B cell (primary cell): ENCODE measurements at places on chromosomes 2 and 18.

GRCh38 chr2:75580156-75580555 lies 19.4 kb upstream of the EVA1A start:
- no peak for DNase-seq
- peaks cover 3% of the 10 kb centered on the region for H3K27me3 ChIP-seq

DNA sequence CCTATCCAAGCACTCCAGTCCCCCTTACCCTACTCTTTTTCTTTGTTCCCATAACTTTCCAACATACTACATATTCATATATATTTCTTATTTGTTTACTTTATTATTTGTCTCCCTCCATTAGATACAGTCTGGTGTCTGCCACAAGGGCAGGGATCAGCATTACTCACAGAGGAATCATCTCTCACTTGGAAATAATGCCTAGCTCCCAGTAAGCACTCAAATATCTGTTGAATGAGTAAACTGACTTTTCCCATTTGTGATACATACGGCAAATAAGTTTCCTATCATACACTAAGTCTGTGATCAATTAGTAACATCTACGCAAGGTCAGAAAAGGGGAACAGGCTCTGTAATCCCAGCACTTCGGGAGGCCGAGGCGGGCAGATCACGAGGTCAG lies 18.7 kb downstream of the C1D start:
- H3K4me3 ChIP-seq = no peak overlapping the region
- peaks cover 7% of the 10 kb centered on the region for H3K36me3 ChIP-seq
- H3K27me3 ChIP-seq = no peaks in the 10 kb centered on the region
- H3K27ac ChIP-seq = no peak overlapping the region

DNA sequence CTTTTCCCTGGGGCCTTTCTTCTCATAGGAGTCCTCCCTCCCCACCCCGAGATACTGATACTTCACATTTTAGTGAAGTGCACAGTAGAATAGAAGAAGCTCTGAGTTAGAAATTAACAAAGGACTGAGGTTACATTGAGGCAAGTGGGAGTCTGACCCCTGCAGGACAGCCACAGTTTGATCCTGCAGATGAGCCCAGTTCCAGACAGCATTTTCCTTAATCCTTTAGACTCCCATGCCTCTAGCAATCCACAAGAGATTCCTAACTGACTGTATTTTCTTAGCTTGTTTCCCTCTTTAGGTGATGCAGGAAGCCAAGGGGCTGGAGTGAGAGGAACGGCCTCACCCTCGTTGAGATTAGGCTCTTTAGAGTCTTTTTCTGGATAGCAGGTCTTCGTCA lies 204.0 kb downstream of the CYRIA start:
- DNase-seq = no peak
- no peaks in the 10 kb centered on the region for H3K36me3 ChIP-seq
- no peaks in the 10 kb centered on the region for H3K4me1 ChIP-seq
- no peak overlapping the region for H3K27ac ChIP-seq
- no peaks in the 10 kb centered on the region for H3K27me3 ChIP-seq
- no peak overlapping the region for H3K4me3 ChIP-seq

GRCh38 chr2:95287806-95288205 lies 9.3 kb upstream of the KCNIP3 start:
- no peaks in the 10 kb centered on the region for H3K36me3 ChIP-seq
- H3K27me3 ChIP-seq = no peaks in the 10 kb centered on the region
- no peaks in the 10 kb centered on the region for H3K4me1 ChIP-seq
- no peak overlapping the region for H3K4me3 ChIP-seq
- H3K27ac ChIP-seq = no peak overlapping the region
- no peak for DNase-seq

DNA sequence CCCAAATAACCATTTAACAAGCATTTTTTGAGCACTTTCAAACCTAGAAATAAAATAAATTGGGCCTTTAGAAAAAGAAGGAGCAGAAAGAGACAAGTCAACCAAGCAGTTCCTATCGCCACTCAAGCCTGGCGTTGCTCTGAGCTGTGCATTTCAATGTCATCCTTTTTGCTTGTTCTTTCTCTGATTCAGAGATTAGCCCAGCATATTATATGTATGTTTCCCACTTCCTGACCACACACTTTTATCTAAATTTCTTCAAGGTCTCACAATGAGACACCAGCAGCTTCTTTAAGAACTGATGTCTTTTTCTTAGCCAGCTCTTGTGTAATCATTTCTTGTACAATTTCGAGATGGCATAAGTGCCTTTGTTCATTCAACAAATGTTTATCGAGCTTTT lies 344.5 kb upstream of the ID2 start:
- no peak for DNase-seq
- H3K27ac ChIP-seq = no peak overlapping the region
- H3K27me3 ChIP-seq = no peaks in the 10 kb centered on the region
- H3K36me3 ChIP-seq = no peaks in the 10 kb centered on the region

GRCh38 chr2:163799807-163800206 lies 64.0 kb upstream of the FIGN start:
- H3K36me3 ChIP-seq = no peaks in the 10 kb centered on the region
- H3K27ac ChIP-seq = no peak overlapping the region
- H3K4me3 ChIP-seq = no peak overlapping the region
- no peaks in the 10 kb centered on the region for H3K27me3 ChIP-seq
- DNase-seq = no peak

GRCh38 chr2:38450509-38450908 lies 73.4 kb upstream of the ATL2 start:
- H3K4me1 ChIP-seq = no peaks in the 10 kb centered on the region
- H3K27ac ChIP-seq = no peak overlapping the region

GRCh38 chr2:64970495-64970894 lies 18.7 kb upstream of the SLC1A4 start:
- DNase-seq = no peak
- H3K4me1 ChIP-seq = no peaks in the 10 kb centered on the region
- H3K4me3 ChIP-seq = no peak overlapping the region
- H3K27me3 ChIP-seq = no peaks in the 10 kb centered on the region

DNA sequence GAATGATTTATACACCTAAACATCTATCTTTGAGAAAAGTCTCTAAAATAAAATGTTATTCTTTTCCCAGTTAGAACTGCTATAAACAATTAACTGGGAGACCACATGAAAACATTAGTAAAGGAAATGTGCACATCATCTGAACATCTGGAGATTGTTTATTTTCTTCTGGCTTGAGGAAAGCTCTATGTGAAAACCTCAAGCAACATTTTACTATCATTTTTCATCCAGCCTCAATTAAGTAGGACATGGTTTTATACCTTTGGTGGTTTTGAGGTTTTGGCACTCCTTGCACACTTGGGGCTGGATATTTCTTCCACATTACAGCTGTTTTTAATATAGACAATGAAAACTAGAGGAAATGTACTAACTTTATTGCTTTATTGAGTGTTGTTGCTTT lies 609.5 kb upstream of the SLC8A1 start:
- no peaks in the 10 kb centered on the region for H3K27me3 ChIP-seq
- H3K4me1 ChIP-seq = no peaks in the 10 kb centered on the region
- DNase-seq = no peak
- H3K4me3 ChIP-seq = no peak overlapping the region
- no peak overlapping the region for H3K27ac ChIP-seq
- H3K36me3 ChIP-seq = no peaks in the 10 kb centered on the region

DNA sequence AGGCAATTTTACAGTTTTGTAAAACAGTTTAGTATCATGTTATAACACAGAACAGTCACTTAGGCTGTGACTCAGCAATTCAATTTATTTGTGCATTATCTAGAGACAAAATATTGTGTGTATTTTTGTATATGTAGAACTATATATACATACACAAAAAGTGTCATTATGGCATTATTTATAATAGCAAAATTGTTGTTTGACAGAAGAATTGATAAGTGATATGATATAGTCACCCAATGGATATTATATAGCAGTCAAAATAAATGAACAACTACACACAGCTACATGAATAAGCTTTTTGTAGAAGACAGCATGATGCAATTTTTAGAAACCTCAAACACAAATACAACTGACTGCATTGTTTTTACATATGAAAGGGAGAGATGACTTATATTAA lies 334.0 kb downstream of the TRIB2 start:
- H3K27me3 ChIP-seq = peaks cover 5% of the 10 kb centered on the region
- no peak for DNase-seq
- no peaks in the 10 kb centered on the region for H3K36me3 ChIP-seq
- H3K4me3 ChIP-seq = no peak overlapping the region
- H3K27ac ChIP-seq = no peak overlapping the region
- no peaks in the 10 kb centered on the region for H3K4me1 ChIP-seq

GRCh38 chr18:57404345-57404744 lies 30.8 kb upstream of the ONECUT2 start:
- peaks cover 3% of the 10 kb centered on the region for H3K27me3 ChIP-seq
- no peak overlapping the region for H3K27ac ChIP-seq
- H3K36me3 ChIP-seq = no peaks in the 10 kb centered on the region
- H3K4me1 ChIP-seq = no peaks in the 10 kb centered on the region
- DNase-seq = no peak

GRCh38 chr2:240383871-240384700 lies 51.4 kb upstream of the GPC1 start:
- no peaks in the 10 kb centered on the region for H3K27me3 ChIP-seq
- H3K4me1 ChIP-seq = no peaks in the 10 kb centered on the region
- H3K36me3 ChIP-seq = no peaks in the 10 kb centered on the region
- no peak overlapping the region for H3K4me3 ChIP-seq

DNA sequence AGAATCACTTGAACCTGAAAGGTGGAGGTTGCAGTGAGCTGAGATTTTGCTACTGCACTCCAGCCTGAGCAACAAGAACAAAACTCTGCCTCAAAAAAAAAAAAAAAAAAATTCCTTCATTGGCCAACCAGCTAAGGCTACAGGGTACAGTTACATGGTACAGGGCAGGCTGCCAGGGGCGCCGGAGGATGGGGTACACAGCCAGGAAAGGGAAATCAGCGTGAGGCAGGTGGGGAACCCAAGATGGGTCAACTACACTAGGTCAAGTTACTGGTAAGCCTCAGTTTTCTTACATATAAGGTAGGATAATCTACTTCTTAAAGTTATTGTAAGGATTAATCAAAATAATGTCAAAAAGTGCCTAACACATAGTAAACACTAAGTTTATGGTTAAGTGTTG lies 142.6 kb upstream of the MSH6 start:
- H3K4me1 ChIP-seq = no peaks in the 10 kb centered on the region
- no peaks in the 10 kb centered on the region for H3K36me3 ChIP-seq
- DNase-seq = no peak
- H3K4me3 ChIP-seq = no peak overlapping the region
- no peaks in the 10 kb centered on the region for H3K27me3 ChIP-seq

DNA sequence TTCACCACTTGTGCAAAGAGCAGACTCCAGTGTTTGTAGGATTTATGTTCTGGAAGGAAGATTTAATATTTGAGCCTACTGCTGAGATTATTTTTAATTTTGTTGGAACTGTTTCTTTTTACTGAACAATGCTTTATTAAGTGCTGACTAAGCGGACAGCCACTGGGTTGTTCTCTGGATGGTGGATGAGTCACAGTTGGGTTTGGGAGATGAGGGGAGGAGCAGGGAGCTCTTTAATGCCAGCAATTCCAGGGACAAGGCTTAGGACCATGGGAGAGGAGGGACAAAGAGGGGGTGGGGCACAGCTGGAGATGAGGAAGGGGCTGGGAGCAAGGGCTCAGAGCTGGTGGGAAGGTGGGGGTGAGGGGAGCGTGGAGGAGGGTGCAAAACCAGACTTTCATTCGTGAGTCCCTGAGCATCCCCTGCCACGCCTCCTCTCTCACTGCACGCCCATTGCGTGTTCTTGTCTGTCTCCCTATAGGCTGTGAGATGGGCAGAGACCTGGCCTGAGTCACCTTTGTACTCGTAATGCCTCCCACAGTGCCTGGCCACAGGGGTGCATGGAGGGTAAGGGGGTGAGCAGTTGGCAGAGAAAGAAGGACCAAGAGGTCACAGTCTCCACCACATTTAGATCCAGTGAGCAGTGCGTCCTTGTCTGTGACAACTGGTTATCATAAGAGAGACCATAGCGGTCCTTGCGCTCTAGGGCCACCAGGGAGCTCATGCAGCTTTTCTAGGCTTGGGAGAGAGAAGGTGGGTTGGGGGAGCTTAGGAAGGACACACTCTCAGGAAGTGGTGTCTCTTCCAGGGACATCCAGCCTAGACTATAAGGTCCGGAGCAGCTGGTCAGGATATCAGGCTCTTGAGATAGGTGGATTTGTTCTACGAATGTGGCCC lies 18.4 kb downstream of the SLC4A3 start:
- H3K27ac ChIP-seq = no peak overlapping the region
- no peak for DNase-seq
- H3K4me1 ChIP-seq = peaks cover 17% of the 10 kb centered on the region
- no peaks in the 10 kb centered on the region for H3K36me3 ChIP-seq
- peaks cover 24% of the 10 kb centered on the region for H3K27me3 ChIP-seq

DNA sequence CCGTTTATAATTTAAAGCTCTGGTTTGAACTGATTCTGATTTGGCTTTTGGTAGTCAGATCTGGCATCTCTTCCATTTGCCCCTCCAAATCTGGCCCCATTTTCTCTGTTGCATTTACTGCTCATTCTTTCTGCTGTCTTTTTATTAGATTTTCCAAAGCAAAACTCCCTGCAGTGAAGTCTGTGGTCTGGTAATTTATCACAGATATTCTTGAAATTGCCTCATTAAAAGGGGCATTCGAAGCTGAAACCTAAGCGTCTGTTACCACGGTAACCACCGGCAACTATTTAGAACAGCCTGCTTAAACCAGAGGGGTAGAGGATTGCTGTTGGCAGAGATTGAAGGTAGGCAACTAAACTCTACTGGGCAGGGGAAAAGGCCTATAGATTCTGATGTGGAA lies 111.5 kb upstream of the UPP2 start:
- no peaks in the 10 kb centered on the region for H3K27me3 ChIP-seq
- no peak for DNase-seq
- no peak overlapping the region for H3K4me3 ChIP-seq

GRCh38 chr2:25374411-25374810 lies 32.7 kb upstream of the DNMT3A start:
- no peaks in the 10 kb centered on the region for H3K36me3 ChIP-seq
- peak; percentile 6 for DNase-seq
- no peak overlapping the region for H3K4me3 ChIP-seq
- no peaks in the 10 kb centered on the region for H3K27me3 ChIP-seq
- peaks cover 38% of the 10 kb centered on the region for H3K4me1 ChIP-seq

- H3K27me3 ChIP-seq = no peaks in the 10 kb centered on the region
- no peak overlapping the region for H3K27ac ChIP-seq
- H3K4me3 ChIP-seq = no peak overlapping the region
- H3K4me1 ChIP-seq = no peaks in the 10 kb centered on the region
- H3K36me3 ChIP-seq = no peaks in the 10 kb centered on the region
These were observed 257.8 kb upstream of the GALNT5 start for GRCh38 chr2:156999661-157000060.
